GM10248 (cell line): ENCODE measurements at places on chromosomes 6 and 20.
A peak's percentile ranks its signal among the peaks of the same experiment; 100 is the strongest.

GRCh38 chr6:54427396-54427937, 119.2 kb downstream of the TINAG start:
- DNase-seq = no peak

DNA sequence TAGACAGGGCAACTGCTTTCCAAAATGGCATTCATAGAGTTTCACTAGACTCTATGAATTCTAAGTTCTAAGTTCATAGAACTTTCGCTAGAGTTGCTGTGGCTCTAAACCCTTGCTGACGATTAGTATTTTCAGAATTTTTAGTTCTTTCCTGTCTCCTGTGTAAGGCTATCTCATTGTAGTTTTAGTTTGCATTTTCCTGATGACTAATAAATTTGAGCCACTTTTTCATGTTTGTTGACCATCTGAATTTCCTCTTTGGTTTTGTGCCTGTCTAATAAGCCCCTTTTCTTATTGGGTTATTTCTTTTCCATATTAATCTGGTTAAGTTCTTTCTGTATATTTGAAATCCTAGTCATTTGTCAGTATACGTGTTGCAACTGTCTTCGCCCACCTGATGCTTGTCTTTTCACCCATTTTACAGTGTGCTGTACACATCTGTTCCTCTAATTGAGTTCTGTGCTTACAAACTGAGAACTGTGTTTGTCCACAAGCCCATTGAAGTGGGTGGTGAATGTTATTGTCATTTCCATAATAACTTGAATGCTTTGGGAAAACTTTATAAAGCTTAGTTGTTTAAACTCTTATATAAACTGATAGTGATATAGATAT, 177.7 kb upstream of the CDYL start:
- DNase-seq = no peak

GRCh38 chr6:111338843-111339242, 144.2 kb downstream of the REV3L start:
- peak; percentile 50 for DNase-seq

GRCh38 chr6:26312096-26312463, 52.9 kb upstream of the BTN3A2 start:
- no peak for DNase-seq

GRCh38 chr6:85449818-85450759, at the start of gene NT5E:
NT5E (plus strand) TSS chr6:85450083; CDS start chr6:85450140, 57 bp downstream.
- peak; percentile 87 for DNase-seq

DNA sequence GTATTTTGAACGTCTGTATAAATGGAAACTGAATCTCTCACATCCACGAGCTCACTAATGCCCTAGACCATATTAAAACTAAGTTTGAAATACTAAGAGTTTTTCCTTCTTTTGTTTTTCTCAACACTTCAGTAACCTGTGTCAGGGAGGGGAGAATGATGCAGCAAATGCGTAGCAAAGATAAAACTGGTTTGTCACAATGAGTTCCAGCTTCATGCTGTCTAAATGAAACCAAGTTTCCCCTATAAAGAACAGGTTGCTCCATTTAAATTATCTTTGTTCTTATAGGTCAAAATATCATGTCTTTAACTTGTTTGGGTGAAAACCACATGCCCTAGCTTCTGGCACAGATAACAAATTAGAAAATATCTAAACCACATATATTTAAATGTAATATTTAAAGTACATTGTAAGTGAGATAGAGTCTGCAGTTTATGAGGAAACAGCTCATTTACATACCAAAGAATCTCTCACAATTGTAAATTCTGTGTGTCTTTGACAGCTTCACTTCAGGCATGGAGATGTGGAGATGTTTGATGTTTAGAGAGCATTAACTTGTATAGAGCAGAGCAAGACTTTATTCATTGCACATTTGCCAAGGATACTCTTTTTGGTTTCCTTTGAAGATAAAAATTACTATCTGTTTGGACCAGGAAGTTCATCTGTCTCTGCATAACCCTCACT, 7.3 kb downstream of the TRDN start:
- DNase-seq = no peak

- DNase-seq = no peak
Observed at GRCh38 chr20:4161401-4162251, 146.3 kb upstream of the RNF24 start.

GRCh38 chr6:44966449-44967092, 361.6 kb upstream of the RUNX2 start:
- no peak for DNase-seq

- no peak for DNase-seq
Observed at GRCh38 chr20:32053648-32054047, 1.6 kb downstream of the HCK start.

DNA sequence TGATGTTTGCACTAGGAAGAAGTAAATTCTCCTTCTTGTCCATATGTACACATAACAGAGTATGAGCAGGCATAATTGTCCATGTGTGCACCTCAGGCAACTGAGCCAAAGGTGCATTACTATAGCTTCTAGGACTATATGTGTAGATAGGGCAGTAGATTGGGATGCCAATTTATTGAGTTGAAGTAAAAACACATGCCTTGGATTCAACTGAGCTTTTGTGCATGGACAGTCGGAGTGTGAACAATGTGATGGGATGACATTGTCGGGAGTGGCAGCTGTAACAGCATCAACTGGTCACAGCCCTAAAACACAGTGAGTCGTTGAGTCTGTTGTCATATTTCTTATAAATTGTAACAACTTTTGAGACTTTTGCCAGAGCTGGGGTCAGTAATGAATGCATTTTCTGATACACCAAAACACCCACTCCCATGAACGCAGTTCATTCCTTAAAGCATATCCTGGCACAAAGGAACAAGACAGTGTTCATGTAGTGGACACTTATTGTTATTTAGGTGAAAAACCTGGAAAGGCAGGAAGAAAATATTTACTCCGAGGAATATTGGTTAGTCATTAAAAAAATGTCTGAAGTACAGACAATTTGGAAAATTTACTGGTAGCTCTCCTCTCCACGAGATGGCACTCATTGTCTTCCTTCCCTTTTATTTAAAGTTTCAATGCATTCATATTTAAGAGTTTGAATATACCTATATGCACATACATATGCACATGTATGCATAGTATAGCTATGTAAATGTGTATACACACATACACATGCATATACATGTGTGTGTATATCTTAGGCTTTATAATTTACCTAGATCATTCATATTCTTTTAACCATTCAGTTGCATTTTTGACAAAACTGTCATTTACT, 302.0 kb upstream of the STXBP5 start:
- DNase-seq = no peak
